IPS DF 6.9 (cell line): ENCODE measurements at places on chromosomes 5 and 9.
A peak's percentile ranks its signal among the peaks of the same experiment; 100 is the strongest.

GRCh38 chr9:127796852-127797370 lies 5.8 kb upstream of the FPGS start:
- DNase-seq, result no peak
- H3K27me3 ChIP-seq, result no peaks in the 10 kb centered on the region

DNA sequence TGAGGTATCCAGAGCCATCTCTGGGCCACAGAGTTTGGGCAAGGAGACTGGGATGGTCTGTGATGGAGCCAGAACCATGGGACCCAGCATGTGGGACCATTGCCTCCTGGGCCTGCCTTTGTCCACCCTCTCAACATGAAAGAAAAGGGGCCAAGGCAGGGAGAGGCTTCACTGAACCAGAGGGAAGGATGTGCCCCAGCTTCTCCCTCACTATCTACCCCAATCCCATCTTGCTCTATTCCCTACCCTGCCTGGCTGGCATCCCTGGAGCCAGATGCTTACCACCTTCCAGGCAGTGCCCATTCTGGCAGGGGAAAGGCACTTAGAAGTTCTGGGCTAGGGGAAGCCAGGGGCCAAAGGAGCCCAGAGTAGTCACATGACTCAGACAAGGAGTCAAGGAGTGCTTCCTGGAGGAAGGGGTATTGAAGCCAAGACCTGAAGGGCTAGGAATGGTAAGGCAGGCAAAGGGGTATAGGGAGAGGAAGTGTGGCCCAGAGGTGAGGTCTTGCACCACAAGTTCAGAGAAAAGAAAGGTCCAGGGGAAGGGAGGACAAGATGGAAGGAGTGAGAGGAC lies 9.8 kb downstream of the PDLIM4 start:
- no peaks in the 10 kb centered on the region; the same call in 1 of the 2 replicates for H3K4me1 ChIP-seq
- H3K27me3 ChIP-seq, result no peaks in the 10 kb centered on the region
- DNase-seq, result no peak
- no peak overlapping the region for H3K27ac ChIP-seq
- H3K4me3 ChIP-seq, result no peak overlapping the region
- no peaks in the 10 kb centered on the region for H3K36me3 ChIP-seq

DNA sequence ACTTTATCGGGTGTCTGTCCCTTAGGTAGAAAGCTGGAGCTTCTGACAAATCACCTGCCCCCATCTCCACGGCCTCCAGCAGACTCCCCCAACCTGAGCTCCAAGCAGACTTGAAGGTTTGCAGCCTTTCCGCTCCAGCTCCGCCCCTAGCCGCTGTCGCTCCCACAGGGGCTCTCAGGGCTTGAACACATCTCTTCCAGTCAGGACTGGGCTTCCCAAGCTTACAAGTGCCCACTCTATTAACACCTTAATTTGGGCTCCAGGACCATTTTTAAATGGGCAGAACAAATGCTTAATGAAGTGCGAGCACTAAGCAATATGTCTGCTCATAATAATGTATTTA lies 17.2 kb upstream of the SLC25A51 start:
- no peak overlapping the region for H3K4me3 ChIP-seq
- DNase-seq, result no peak
- H3K27ac ChIP-seq, result no peak overlapping the region
- H3K27me3 ChIP-seq, result no peaks in the 10 kb centered on the region
- H3K4me1 ChIP-seq, result peaks cover 5% of the 10 kb centered on the region

DNA sequence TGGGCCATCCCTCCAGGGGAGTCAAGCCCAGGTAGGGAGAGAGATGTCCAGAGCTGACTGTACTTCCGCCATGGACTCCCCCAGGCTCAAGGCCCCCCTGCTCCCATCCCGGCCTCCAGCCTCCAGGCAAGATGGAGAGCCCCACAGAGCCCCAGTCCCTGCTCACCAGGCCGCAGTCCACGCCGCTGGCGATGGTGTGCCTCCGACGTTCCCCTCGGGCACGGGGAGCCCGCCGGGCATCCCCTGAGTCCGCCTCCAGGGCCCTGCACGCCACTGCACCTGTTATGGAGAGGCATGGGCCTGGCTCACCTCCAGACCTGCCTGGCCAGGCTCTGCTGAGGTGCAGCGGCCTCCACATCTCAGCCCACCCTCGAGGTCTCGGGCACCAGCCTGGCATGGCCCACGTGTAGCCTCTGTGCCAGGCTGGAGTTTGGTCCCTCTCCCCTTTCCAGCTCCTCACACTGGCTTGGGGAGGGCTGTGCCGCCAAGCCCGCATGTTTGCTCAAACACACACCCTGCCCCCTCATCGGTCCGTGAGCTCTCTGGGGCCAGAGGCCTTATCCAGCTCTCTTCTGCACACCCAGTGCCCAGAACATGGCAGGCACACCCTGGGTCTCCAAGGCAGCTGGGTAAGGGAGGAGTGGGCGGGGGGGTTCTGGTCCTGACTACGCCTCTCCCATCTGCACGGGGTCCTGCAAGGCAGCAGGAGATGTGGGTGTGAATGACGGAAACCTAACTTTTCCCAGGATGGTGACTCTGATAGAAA lies 4.1 kb downstream of the SAPCD2 start:
- H3K4me3 ChIP-seq, result no peak overlapping the region
- DNase-seq, result no peak
- H3K27me3 ChIP-seq, result no peaks in the 10 kb centered on the region

- no peak overlapping the region for H3K4me3 ChIP-seq
- no peak for DNase-seq
- no peak overlapping the region for H3K27ac ChIP-seq
Observed at GRCh38 chr5:56305001-56305950, 72.1 kb upstream of the ANKRD55 start.

DNA sequence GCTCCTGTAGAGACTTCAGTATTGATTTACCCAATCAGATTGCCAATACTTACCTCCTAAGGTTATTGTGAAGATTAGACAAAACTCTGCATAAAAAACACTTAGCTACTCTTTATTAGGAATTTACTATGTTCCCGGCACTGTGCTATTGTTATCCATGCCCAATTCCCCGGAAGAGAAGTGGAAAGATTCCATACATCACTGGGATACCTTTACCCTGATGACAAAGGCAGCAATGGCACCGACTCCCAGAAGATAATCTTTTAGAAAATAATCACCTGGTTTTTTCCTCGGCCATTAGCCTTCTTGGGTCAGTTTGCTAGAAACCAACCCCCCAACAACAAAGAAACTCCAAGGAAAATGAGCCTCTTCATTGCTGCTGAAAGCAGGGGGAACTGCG lies 226.0 kb downstream of the SNX18 start:
- DNase-seq, result no peak
- no peaks in the 10 kb centered on the region for H3K36me3 ChIP-seq
- peaks cover 2% of the 10 kb centered on the region; the same call in 1 of the 2 replicates for H3K4me1 ChIP-seq
- H3K4me3 ChIP-seq, result no peak overlapping the region
- no peak overlapping the region for H3K27ac ChIP-seq

GRCh38 chr5:73947906-73948640 lies 322.1 kb downstream of the ARHGEF28 start:
- no peaks in the 10 kb centered on the region for H3K27me3 ChIP-seq
- H3K27ac ChIP-seq, result no peak overlapping the region
- no peaks in the 10 kb centered on the region for H3K4me1 ChIP-seq
- H3K4me3 ChIP-seq, result no peak overlapping the region
- no peak for DNase-seq

GRCh38 chr5:161751265-161751664 lies 65.7 kb downstream of the GABRA6 start:
- no peak overlapping the region for H3K27ac ChIP-seq
- H3K4me1 ChIP-seq, result no peaks in the 10 kb centered on the region
- H3K27me3 ChIP-seq, result no peaks in the 10 kb centered on the region
- DNase-seq, result no peak
- no peak overlapping the region for H3K4me3 ChIP-seq

GRCh38 chr5:101605700-101606099 lies 690.4 kb downstream of the SLCO4C1 start:
- no peaks in the 10 kb centered on the region for H3K27me3 ChIP-seq
- no peak overlapping the region for H3K4me3 ChIP-seq
- H3K4me1 ChIP-seq, result no peaks in the 10 kb centered on the region
- H3K36me3 ChIP-seq, result no peaks in the 10 kb centered on the region

GRCh38 chr9:133351908-133352634 lies 4.1 kb downstream of the RPL7A start:
- H3K4me3 ChIP-seq, result no peak overlapping the region
- DNase-seq, result no peak
- no peak overlapping the region for H3K27ac ChIP-seq
- no peaks in the 10 kb centered on the region for H3K4me1 ChIP-seq
- peaks cover 37% of the 10 kb centered on the region for H3K36me3 ChIP-seq
- H3K27me3 ChIP-seq, result no peaks in the 10 kb centered on the region

GRCh38 chr5:80780761-80781285 lies 126.0 kb upstream of the DHFR start:
- no peak overlapping the region for H3K27ac ChIP-seq
- no peak for DNase-seq
- H3K4me3 ChIP-seq, result no peak overlapping the region
- H3K4me1 ChIP-seq, result no peaks in the 10 kb centered on the region
- no peaks in the 10 kb centered on the region for H3K36me3 ChIP-seq

GRCh38 chr5:147898875-147899401 lies 7.4 kb downstream of the C5orf46 start:
- no peaks in the 10 kb centered on the region for H3K27me3 ChIP-seq
- no peaks in the 10 kb centered on the region for H3K4me1 ChIP-seq
- no peak overlapping the region for H3K4me3 ChIP-seq
- H3K27ac ChIP-seq, result no peak overlapping the region
- H3K36me3 ChIP-seq, result no peaks in the 10 kb centered on the region

- H3K27ac ChIP-seq, result no peak overlapping the region
- no peak overlapping the region for H3K4me3 ChIP-seq
- H3K27me3 ChIP-seq, result no peaks in the 10 kb centered on the region
- H3K4me1 ChIP-seq, result no peaks in the 10 kb centered on the region
- no peak for DNase-seq
- H3K36me3 ChIP-seq, result no peaks in the 10 kb centered on the region; the same call in 1 of the 2 replicates
Observed at GRCh38 chr5:180179442-180180420, 29.3 kb downstream of the RASGEF1C start.

GRCh38 chr9:79796411-79796810 lies 224.6 kb downstream of the TLE4 start:
- DNase-seq, result no peak
- H3K27ac ChIP-seq, result no peak overlapping the region
- no peaks in the 10 kb centered on the region for H3K27me3 ChIP-seq
- no peaks in the 10 kb centered on the region for H3K4me1 ChIP-seq

DNA sequence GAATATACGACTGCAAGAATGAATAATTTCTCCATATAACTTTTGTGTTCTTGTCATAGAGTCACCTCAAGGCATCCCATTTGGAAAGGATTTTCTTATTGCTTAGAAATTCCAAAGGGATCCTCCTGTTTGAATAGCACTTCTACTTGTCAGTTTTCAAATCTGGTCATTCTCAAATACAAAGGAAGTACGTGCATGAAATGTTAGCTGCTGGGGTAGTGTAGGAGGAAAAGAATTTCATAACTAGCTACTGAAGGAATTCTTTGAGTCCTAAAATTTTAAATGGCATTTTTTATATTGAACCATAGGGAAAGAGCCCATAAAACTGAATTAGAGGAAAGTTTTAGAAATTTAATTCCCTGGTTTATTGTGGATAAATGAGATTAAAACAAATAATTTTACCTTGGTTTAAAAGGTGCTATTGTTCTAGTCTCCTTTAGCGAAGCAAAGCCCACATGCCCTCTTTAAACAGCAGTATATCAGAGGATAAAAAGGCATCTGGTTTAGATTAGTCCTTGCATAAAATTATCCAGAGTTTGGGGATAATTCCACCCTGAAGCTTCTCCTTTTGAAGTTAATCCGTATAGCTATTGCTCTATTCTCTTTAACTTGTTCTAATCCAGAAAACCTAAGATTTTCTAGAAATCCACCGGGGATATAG lies 2.0 kb upstream of the MPDZ start:
- no peak overlapping the region for H3K4me3 ChIP-seq
- H3K27me3 ChIP-seq, result no peaks in the 10 kb centered on the region
- H3K36me3 ChIP-seq, result no peaks in the 10 kb centered on the region
- H3K27ac ChIP-seq, result no peak overlapping the region
- no peaks in the 10 kb centered on the region for H3K4me1 ChIP-seq

DNA sequence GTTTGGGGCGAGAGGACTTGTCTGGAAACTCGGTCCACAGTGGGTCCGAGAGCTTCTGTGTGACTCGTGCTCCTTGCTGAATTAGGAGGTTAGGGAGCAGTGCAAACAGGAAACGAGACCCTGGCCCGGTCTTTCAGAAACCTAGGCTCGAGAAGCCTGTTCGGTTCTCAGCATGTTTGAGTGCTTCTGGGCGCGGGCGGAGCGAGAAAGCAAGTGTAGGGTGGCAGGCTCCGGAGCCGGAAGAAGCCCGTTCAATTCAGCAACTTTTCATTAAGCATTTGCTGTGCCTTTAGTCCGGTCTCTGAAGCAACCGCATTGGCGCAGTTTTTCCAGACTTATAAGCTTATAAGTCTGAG lies 547 bp downstream of the CLTA start:
- H3K4me1 ChIP-seq, result 0 out of 2 replicates have a peak, but pooled peaks cover 1% of the 10 kb centered on the region
- no peak for DNase-seq
- no peaks in the 10 kb centered on the region for H3K36me3 ChIP-seq
- no peaks in the 10 kb centered on the region for H3K27me3 ChIP-seq

- H3K27ac ChIP-seq, result no peak overlapping the region
- H3K4me1 ChIP-seq, result no peaks in the 10 kb centered on the region
- no peaks in the 10 kb centered on the region for H3K36me3 ChIP-seq
- DNase-seq, result no peak
- H3K27me3 ChIP-seq, result no peaks in the 10 kb centered on the region
Observed at GRCh38 chr5:89946508-89946907, 463.0 kb downstream of the CETN3 start.

DNA sequence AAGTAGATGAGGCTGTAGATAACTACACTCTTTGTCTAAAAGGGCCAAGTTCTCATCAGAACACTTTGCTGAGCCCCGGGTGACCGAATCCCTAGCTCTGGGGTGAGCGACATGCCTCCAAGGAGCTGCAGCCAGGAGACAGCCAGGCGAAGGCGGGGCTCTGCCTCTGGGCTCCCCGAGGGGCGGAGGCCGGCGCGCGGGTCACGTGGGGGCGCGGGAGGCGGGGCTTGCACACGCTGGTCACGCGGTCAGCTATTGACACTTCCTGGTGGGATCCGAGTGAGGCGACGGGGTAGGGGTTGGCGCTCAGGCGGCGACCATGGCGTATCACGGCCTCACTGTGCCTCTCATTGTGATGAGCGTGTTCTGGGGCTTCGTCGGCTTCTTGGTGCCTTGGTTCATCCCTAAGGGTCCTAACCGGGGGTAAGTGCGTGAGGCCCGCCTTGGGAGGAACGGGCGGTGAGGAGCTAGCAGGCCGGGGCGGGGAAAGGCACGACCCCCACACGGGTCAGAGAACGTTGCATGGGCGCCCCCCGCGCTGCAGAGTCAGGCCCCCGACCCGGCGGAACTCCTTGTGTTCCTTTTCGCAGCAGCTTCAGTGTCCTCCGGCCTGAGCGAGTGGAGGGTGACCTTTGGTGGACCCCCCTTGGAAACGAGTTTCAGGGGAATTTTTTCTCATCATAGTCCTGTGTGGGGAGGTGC lies at the start of gene ATP6V0E1:
TSS of gene ATP6V0E1 (plus strand) at position 230 of the 702 bp plus-strand sequence. CDS start at position 320, 90 bp downstream.
- peak; percentile 85 for DNase-seq
- no peaks in the 10 kb centered on the region for H3K27me3 ChIP-seq
- peak within 1 kb of the TSS; percentile 95 for H3K4me3 ChIP-seq
- H3K36me3 ChIP-seq, result no peaks in the 10 kb centered on the region
- H3K4me1 ChIP-seq, result no peaks in the 10 kb centered on the region
- H3K27ac ChIP-seq, result no peak within 1 kb of the TSS

DNA sequence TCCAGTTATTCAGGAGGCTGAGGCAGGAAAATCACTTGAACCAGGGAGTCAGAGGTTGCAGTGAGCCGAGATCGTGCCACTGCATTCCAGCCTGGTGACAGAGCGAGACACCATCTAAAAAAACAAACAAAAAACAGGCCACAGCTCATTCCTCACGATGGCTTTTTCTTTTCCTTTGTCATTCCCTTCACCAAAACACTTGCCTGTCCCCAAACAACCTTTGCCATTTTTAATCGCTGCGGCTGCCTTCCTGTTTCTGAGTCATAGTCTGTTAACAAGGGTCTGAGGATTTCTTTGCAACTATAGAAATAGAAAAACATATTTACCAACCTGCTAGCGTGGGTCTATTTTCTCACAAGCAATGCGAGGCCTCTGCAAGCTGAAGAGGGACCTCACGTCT lies 123.0 kb upstream of the FSTL4 start:
- H3K27me3 ChIP-seq, result no peaks in the 10 kb centered on the region
- DNase-seq, result no peak
- no peaks in the 10 kb centered on the region for H3K4me1 ChIP-seq
- H3K36me3 ChIP-seq, result no peaks in the 10 kb centered on the region
